Neural crest cell (in vitro differentiated cells): ENCODE measurements at places on chromosomes 3 and 15. TPM values are rescaled to one million over a fixed set of nuclear protein-coding genes. Genes with fewer than 3 reads are reported as not detected.

Gene PRSS50
- total RNA-seq, result 0.35 and 0.39 TPM in 2 replicates

Gene P2RY13
- not detected in 2 replicates for total RNA-seq

Gene SLCO2A1
- total RNA-seq, result 0.07 and 0.33 TPM in 2 replicates

Gene MUC4
- total RNA-seq, result not detected in 2 replicates

Gene CCNB2
- total RNA-seq, result 95.3 and 99.2 TPM in 2 replicates

Gene CHP1
- total RNA-seq, result 72.7 and 76.3 TPM in 2 replicates

- no peak overlapping the region for H3K27ac ChIP-seq
- no peaks in the 10 kb centered on the region for H3K36me3 ChIP-seq
- H3K27me3 ChIP-seq, result no peaks in the 10 kb centered on the region
- no peak overlapping the region for H3K4me3 ChIP-seq
- DNase-seq, result no peak
- H3K4me1 ChIP-seq, result peaks cover 4% of the 10 kb centered on the region
Observed at GRCh38 chr3:60803216-60804173, 447.8 kb downstream of the FHIT start.

- DNase-seq, result no peak
- peaks cover 18% of the 10 kb centered on the region for H3K27me3 ChIP-seq
- H3K36me3 ChIP-seq, result no peaks in the 10 kb centered on the region
- no peak overlapping the region for H3K27ac ChIP-seq
- no peak overlapping the region for H3K4me3 ChIP-seq
Observed at GRCh38 chr3:42351207-42351606, 59.2 kb downstream of the LYZL4 start.

GRCh38 chr3:197508051-197508451 lies 47.7 kb downstream of the BDH1 start:
- peak overlapping the region; percentile 21 for H3K27ac ChIP-seq
- DNase-seq, result no peak
- peaks cover 20% of the 10 kb centered on the region for H3K4me1 ChIP-seq
- no peaks in the 10 kb centered on the region for H3K27me3 ChIP-seq
- H3K36me3 ChIP-seq, result no peaks in the 10 kb centered on the region
- H3K4me3 ChIP-seq, result no peak overlapping the region

DNA sequence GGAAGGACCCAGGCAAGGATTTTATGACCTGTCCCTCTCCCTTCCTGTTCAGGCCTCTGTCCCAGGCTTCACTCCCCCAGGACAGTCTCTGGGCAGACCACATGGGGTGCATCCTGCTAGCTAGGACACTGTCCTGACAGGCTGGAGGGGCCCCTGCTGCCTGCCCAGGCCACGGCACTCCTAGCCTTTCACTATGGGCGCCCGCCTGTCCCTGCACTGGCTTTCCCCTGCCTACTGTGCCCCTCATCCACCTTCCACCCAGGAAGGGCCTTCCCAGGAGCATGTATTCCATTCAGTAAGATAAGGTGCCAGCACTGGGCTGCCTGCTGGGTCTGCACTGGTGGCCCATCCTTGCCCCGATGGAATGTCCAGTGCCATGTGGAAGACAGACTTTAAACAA lies 145.3 kb downstream of the DNAJB8 start:
- H3K27me3 ChIP-seq, result no peaks in the 10 kb centered on the region
- no peaks in the 10 kb centered on the region for H3K36me3 ChIP-seq
- DNase-seq, result no peak
- H3K27ac ChIP-seq, result no peak overlapping the region
- peaks cover 19% of the 10 kb centered on the region for H3K4me1 ChIP-seq

DNA sequence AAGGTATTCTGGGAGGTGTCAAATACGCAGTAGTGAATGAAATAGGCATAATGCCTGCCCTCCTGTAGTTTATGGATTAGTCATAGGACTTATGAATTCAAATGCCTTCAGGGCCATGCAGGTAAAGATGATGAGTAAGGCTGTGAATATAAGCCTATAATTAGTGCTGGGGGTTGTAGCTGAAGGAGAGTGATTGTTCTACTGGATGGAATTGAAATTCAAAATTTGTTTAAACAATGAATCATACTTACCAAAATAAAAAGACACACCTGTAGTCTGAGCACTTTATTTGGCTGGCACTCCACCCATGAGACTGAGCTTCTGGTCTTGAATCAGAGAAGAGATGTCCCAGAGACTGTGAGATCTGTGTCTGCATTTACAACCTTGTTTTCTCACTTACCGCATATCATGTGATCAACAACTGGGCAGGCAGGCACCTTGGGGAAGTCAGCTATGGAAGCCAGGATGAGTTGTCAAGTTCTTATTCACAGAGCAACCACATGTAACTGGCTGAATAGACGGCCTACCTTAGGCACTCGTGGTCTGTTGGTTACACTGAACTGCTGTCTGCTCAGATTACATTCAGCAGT lies 291.8 kb downstream of the NAALADL2 start:
- no peaks in the 10 kb centered on the region for H3K27me3 ChIP-seq
- no peak overlapping the region for H3K4me3 ChIP-seq
- H3K27ac ChIP-seq, result no peak overlapping the region
- no peak for DNase-seq
- no peaks in the 10 kb centered on the region for H3K4me1 ChIP-seq

GRCh38 chr15:42143356-42143755 lies 13.1 kb downstream of the PLA2G4F start:
- DNase-seq, result no peak
- peak overlapping the region; percentile 24 for H3K27ac ChIP-seq
- no peaks in the 10 kb centered on the region for H3K4me1 ChIP-seq
- H3K4me3 ChIP-seq, result no peak overlapping the region
- H3K27me3 ChIP-seq, result no peaks in the 10 kb centered on the region

- no peaks in the 10 kb centered on the region for H3K4me1 ChIP-seq
- H3K4me3 ChIP-seq, result no peak overlapping the region
- peaks cover 3% of the 10 kb centered on the region for H3K27me3 ChIP-seq
Observed at GRCh38 chr3:22568285-22568684, 634.8 kb upstream of the UBE2E2 start.

DNA sequence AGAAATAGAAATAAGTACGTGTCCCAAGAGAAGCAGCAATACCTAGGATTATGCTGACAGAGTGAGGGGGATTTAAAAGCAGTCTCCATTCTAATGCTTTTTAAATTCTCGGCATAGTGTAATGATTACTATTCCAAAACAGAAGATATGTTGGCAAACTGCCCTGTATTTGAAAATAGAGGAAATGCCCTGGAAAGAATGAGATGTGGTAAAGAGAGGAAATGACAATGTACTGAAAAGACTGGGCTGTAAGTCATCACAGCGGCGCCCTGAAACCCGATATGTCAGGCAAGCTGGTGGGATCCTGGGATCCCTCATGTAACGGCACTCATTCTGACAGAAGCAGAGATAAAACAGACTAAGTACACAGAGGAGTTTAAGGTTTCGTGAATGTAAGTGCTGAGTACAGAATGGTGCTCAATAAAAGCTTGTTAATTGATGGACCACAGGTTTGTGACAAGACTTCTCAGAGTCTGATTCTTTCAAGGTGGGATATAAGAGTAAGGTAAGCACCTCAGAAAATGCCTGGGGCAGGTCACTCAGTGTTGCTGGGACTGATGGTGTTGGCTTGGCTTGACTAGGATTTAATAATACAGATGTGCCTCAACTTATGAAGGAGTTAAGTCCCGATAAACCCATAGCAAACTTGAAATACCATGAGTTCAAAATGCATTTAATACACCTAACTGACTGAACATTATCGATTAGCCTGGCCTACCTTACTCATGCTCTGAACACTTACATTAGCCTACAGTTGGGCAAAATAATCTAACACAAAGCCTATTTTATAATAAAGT lies 91.4 kb downstream of the NFKBIZ start:
- no peaks in the 10 kb centered on the region for H3K27me3 ChIP-seq
- no peak overlapping the region for H3K27ac ChIP-seq
- DNase-seq, result no peak
- no peak overlapping the region for H3K4me3 ChIP-seq
- no peaks in the 10 kb centered on the region for H3K4me1 ChIP-seq

- H3K36me3 ChIP-seq, result no peaks in the 10 kb centered on the region
- peaks cover 6% of the 10 kb centered on the region for H3K4me1 ChIP-seq
- no peak overlapping the region for H3K27ac ChIP-seq
- DNase-seq, result no peak
- no peaks in the 10 kb centered on the region for H3K27me3 ChIP-seq
Observed at GRCh38 chr3:113769551-113769950, 22.7 kb downstream of the ATP6V1A start.

DNA sequence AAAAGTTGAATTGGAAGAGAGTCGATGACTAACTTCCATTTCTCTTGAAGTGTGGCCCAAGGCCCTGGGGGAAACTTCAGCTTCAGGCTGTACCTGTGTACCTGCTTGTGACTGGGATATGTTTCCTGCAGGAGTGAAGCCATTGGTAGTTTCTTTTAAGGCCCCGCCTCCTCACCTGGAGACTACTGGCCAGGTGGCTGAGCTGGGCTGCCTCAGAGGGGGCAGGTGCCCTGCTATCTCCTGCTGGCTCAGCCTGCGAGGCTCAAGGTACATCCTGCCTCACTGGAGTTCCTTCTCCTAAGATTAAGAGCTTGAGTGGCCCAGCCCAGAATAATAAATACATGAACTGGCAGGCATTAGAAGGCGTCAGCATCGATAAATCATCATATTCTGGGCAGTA lies 121.6 kb upstream of the ROPN1 start:
- H3K27me3 ChIP-seq, result no peaks in the 10 kb centered on the region
- H3K27ac ChIP-seq, result no peak overlapping the region
- no peak for DNase-seq
- H3K4me3 ChIP-seq, result no peak overlapping the region

DNA sequence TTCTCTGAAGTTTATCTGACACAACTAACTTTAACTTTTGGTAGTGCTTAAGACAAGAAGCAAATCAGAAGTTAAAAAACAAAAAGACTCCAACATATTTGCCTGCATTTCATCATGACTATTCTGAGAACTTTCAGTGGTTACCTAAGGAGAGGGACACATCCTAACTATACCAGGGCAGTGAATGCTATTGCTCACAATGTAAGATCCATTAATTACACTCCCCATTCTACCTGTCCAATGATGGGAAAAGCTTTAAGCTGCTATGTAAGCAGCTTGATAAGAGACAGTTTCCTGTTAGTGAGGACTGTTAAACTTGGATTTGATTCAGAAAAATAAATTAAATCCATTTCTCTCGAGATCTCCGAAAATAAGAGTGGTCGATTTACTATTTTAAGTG lies 37.5 kb downstream of the SERPINI1 start:
- no peak overlapping the region for H3K4me3 ChIP-seq
- no peaks in the 10 kb centered on the region for H3K36me3 ChIP-seq
- no peaks in the 10 kb centered on the region for H3K4me1 ChIP-seq

DNA sequence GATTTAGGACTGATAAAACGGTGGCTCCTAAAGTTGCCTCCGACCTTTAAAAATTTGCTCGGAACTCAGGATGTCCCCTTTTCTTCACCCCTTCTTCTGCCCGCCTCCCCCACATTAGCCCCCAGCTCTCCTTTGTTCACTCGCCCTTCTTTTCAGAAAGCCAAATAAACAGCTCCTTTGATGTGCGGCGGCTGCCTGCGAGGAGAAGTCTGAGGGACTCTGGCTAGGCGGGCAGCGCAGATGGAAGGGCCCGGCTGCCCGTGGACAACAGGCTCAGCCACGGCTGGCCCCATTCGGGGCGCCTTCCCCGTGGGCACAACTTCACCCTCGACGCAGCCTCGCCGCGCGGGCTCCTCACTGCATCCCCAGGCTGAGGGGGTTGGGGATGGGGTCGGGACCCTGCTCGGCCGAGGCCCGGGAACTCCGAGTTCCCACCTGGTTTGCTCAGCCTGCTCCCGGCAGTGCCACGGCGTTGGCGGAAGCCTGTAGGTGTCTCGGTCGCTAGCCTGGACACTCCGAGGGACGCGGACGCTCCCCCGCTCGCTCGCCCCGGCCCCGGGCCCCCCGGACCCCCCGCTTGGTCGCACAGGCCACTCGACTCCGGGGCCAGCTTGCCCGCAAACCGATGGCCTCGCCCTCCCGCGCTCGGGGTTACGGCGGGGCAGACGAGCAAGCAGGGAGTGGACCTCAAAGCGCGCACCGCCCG lies 897 bp upstream of the TLE3 start:
- peak; percentile 53 for DNase-seq
- peaks cover 2% of the 10 kb centered on the region for H3K36me3 ChIP-seq
- H3K27ac ChIP-seq, result peak overlapping the region; percentile 99
- H3K4me3 ChIP-seq, result peak overlapping the region; percentile 100

DNA sequence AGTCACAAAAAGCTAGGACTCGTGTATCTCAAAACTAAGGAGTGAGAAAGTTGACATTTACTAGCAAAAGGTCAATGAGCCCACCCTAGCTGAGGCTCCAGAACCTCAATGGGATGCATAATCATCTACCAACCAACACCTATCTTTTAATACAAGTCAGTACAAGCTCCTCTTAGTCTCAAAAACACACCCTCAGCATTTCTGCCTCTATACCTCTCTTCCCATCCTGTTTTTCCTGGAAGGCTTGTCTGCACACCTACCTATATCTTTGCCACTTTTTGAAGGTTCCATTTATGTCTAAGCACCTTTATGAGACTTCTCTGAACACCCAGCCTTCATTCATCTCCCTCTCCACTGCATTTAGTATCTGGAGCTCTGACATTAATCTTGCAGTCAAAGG lies 10.0 kb downstream of the WWTR1 start:
- DNase-seq, result no peak
- no peak overlapping the region for H3K27ac ChIP-seq
- no peaks in the 10 kb centered on the region for H3K27me3 ChIP-seq

GRCh38 chr3:50627407-50628051 lies 10.6 kb downstream of the MAPKAPK3 start:
- no peaks in the 10 kb centered on the region for H3K27me3 ChIP-seq
- peaks cover 14% of the 10 kb centered on the region for H3K4me1 ChIP-seq
- no peak for DNase-seq
- no peaks in the 10 kb centered on the region for H3K36me3 ChIP-seq

GRCh38 chr3:119524931-119525662 lies 26.8 kb downstream of the TIMMDC1 start:
- no peaks in the 10 kb centered on the region for H3K27me3 ChIP-seq
- no peak for DNase-seq
- peaks cover 27% of the 10 kb centered on the region for H3K36me3 ChIP-seq
- no peaks in the 10 kb centered on the region for H3K4me1 ChIP-seq
- H3K27ac ChIP-seq, result no peak overlapping the region
- H3K4me3 ChIP-seq, result no peak overlapping the region

DNA sequence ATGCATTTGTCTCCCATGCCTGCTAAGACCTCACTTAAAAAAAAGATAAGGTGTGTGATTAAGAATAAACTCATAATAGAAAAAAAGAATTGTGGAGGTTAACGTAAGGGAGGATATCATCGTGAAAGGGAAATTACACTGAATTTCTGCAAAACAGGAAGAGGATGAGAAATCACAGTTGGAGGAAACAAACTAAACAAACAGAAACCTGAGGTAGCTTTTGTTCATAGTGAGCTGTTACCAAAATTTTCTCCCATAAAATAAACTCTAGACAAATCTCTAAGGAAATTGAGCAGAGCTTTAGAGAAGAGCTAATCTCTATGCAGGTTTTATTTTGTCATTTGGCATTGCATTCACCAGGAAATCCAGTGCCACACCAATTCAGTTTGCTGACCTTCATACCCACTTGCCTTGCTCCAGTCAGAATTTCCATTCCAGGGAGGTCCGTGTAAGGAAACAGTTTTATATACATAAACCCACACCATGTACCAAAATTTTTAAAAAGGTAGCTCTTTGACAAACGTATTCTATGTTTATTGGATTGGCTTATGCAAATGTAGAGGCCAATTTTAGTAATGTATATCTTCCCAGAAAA lies 231.2 kb downstream of the MBNL1 start:
- H3K36me3 ChIP-seq, result no peaks in the 10 kb centered on the region
- no peak for DNase-seq
- no peaks in the 10 kb centered on the region for H3K27me3 ChIP-seq
- no peak overlapping the region for H3K27ac ChIP-seq
- no peak overlapping the region for H3K4me3 ChIP-seq
- H3K4me1 ChIP-seq, result peaks cover 10% of the 10 kb centered on the region

- H3K27ac ChIP-seq, result no peak overlapping the region
- H3K36me3 ChIP-seq, result no peaks in the 10 kb centered on the region
- no peaks in the 10 kb centered on the region for H3K4me1 ChIP-seq
- no peak overlapping the region for H3K4me3 ChIP-seq
- DNase-seq, result no peak
Observed at GRCh38 chr3:169864270-169864669, 5.5 kb downstream of the LRRC31 start.
